Thoracic aorta (tissue), 2 donors: ENCODE measurements at places on chromosomes 5 and 9. TPM values are rescaled to one million over a fixed set of nuclear protein-coding genes. Genes with fewer than 3 reads are reported as not detected.

Gene LRRC19
- total RNA-seq, result not detected

Gene IL9
- total RNA-seq, result not detected

Gene AK8
- 0.42 TPM for total RNA-seq

DNA sequence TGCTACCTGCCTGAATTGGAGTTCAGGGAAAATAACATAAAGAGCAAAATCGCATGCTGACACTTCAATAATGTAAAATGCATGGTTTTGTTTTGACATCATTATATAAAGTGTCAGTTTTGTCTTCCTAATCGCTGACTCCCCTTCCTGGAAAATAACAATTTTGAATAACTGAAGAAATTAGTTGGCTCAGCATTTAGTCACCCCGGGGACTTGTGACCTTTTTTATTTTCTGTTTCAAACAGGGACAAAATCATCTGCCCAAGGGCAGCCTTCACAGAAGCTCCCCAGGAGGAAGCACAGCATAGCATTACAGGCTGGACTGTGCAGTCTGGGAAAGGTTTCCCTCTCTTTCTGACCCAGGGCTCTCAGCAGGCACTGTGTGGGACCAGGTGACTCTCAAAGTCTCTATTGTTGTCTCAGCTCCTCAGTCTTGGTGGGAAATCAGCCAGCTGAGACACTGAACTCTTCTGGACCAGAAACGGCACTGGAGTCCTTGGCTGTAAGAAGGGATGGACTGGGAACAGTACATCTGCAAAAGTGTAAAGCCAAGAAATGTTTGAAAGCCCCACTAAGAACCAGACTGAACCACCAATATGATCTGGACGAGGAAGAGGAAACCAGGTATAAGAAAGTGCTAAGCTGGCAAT is 671.3 kb upstream of the KLF4 start:
- H3K4me1 ChIP-seq, result peaks cover under 1% of the 10 kb centered on the region
- H3K36me3 ChIP-seq, result no peaks in the 10 kb centered on the region
- DNase-seq, result no peak
- H3K4me3 ChIP-seq, result no peak overlapping the region
- no peak overlapping the region for H3K27ac ChIP-seq

DNA sequence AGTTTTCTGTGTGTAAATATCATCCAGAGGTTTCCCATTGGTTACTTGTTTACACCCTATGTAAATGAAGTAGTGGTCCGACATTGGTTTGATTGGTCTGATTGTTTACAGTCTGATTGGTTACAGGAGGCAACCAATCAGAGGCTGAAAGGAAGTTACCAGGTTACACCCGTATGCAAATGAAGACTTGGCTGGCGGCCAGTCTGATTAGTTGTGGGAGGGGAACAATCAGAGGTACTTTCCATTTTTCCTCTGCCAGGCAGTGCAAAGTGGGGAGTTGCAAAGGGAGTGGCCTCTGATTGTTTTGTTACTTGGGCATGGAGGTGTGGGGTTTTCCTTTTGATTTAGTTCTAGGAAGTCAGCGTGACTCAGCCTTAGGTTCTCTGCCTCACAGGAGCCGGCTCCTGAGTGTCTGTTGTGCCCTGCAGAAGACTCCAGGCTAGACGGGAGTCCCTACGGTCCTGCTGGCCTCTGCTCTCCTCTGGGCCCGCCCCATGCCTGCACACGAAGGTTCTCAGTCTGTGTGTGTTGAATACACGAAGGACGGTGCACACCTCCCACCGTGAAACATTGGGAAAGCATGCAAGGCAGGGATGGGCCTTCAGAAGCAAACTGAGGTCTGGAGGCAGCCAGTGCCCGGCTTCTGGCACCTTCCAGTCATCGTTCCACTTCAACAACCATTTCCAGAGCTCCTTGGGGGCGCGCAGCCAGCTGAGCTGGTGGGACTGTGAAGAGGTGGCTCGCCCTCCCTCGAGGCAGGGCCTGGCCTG is 42.9 kb downstream of the OLFM1 start:
- DNase-seq, result no peak
- no peak overlapping the region for H3K4me3 ChIP-seq
- H3K36me3 ChIP-seq, result no peaks in the 10 kb centered on the region
- H3K27me3 ChIP-seq, result no peaks in the 10 kb centered on the region
- H3K4me1 ChIP-seq, result no peaks in the 10 kb centered on the region

- no peaks in the 10 kb centered on the region for H3K36me3 ChIP-seq
- DNase-seq, result no peak
- H3K27ac ChIP-seq, result no peak overlapping the region
- no peak overlapping the region for H3K4me3 ChIP-seq
- peaks cover 16% of the 10 kb centered on the region for H3K4me1 ChIP-seq
- H3K27me3 ChIP-seq, result no peaks in the 10 kb centered on the region
Measured at GRCh38 chr9:95605816-95606488, 89.2 kb upstream of the PTCH1 start.

GRCh38 chr5:5135957-5136676 is 4.0 kb upstream of the ADAMTS16 start:
- no peak overlapping the region for H3K27ac ChIP-seq
- H3K4me3 ChIP-seq, result no peak overlapping the region
- peaks cover 18% of the 10 kb centered on the region for H3K4me1 ChIP-seq
- H3K36me3 ChIP-seq, result no peaks in the 10 kb centered on the region
- H3K27me3 ChIP-seq, result peaks cover 8% of the 10 kb centered on the region

- H3K4me1 ChIP-seq, result no peaks in the 10 kb centered on the region
- no peaks in the 10 kb centered on the region for H3K27me3 ChIP-seq
- no peaks in the 10 kb centered on the region for H3K36me3 ChIP-seq
Measured at GRCh38 chr5:43305948-43306565, 7.2 kb downstream of the HMGCS1 start.

GRCh38 chr5:10257870-10258269 is 7.8 kb downstream of the CCT5 start:
- peaks cover 52% of the 10 kb centered on the region for H3K36me3 ChIP-seq
- H3K4me3 ChIP-seq, result no peak overlapping the region
- H3K27me3 ChIP-seq, result no peaks in the 10 kb centered on the region
- H3K27ac ChIP-seq, result no peak overlapping the region
- DNase-seq, result no peak

DNA sequence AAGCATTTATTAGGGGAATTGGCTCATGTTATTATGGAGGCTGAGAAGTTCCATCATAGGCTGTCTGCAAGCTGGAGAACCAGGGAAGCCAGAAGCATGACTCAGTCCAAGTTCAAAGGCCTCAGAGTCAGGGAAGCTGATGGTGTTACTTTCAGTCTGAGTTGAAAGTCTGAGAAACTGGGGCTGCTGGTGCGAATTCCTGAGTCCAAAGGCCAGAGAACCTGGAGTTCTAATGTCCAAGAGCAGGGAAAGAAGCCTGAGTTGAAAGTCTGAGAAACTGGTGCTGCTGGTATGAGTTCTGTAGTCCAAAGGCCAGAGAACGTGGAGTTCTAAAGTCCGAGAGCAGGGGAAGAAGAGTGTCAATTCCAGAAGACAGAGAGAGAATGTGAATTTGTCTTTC is 641.1 kb downstream of the ISL1 start:
- H3K27ac ChIP-seq, result no peak overlapping the region
- H3K36me3 ChIP-seq, result no peaks in the 10 kb centered on the region
- no peak overlapping the region for H3K4me3 ChIP-seq
- no peak for DNase-seq

DNA sequence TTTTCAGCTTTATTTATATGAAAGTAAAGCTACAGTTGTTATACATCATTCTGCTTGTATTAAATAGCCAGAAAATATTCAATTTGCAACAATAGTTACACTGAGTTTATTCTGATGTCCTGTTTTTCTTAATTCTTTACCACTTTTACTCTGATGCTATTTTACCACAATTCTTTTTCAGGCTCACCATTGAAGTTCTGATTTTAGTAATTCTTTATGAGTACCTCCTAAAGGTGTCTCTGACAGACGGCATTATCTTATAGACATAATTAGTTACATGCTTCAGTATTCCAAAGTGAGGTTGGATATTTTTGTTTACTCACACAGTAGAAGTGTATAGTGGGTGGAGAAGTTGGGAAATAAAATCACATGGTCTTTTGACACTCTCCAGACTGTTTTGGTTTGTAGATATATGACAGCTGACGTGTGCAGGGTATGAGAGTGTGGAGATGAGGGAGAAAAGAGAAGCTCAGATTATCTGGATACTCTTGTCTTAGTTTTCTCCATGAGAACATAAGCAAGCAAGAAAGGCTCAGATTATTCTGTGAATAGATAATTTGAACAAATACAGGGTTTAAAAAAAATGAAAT is 97.4 kb downstream of the FBXO4 start:
- no peaks in the 10 kb centered on the region for H3K36me3 ChIP-seq
- DNase-seq, result no peak
- H3K27ac ChIP-seq, result no peak overlapping the region
- no peaks in the 10 kb centered on the region for H3K4me1 ChIP-seq

DNA sequence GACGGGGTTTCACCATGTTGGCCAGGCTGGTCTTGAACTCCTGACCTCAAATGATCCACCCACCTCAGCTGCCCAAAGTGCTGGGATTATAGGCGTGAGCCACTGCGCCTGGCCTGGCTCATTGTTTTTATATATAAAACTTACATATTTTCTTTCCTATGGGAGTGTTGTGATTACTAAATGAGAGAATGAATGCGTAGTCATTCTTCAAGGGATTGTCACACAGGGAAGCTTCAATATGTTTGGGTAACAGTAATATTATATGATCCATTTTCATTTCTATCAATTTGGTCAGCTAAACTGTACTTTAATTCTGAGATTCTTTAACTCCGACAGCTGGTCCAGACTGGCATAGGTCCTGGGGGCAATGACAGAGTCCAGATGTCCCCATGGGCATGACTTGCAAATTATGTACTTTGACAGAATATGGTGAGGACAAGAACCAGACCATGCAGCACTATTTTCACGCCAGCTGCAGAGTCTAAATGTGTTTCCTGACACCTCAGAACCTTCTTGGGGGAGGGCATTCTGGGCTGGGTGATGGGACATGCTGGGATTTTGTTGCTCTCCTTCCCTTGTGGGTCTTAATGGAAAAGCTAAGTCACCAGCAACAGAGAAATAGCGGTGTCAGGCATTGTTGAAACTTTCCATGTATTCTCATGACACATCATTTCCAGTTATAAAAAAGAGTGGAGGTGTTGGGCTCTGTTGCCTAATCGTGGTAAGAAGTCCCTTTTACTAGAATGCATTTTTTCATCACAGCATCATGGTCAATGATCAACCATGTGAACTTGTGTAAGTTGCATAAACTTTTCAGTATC is 40.9 kb upstream of the TNC start:
- no peak overlapping the region for H3K4me3 ChIP-seq
- H3K27ac ChIP-seq, result peak overlapping the region; percentile 91
- H3K36me3 ChIP-seq, result no peaks in the 10 kb centered on the region
- peaks cover 18% of the 10 kb centered on the region for H3K4me1 ChIP-seq

DNA sequence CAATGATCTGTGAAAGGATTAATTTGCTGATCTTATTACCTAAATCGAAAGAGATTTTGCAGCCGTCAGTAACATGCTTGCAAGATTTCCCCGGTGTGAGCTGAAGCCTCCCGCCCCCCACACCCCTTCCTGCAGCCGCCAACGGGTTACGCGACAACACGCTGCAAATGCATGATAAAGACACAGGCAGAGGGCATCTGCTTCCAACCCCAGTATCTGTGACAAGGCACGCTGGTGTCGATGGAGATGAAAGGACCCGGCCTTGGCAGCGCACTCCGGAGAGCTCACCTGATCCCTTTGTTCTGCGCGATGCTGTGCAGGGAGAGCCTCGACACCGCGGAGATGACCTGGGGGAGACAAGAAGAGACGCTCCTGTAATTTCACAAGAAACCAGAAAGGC is 122.9 kb upstream of the SARDH start:
- H3K4me1 ChIP-seq, result peaks cover 2% of the 10 kb centered on the region
- H3K27me3 ChIP-seq, result no peaks in the 10 kb centered on the region
- no peak for DNase-seq
- H3K27ac ChIP-seq, result no peak overlapping the region
- H3K4me3 ChIP-seq, result no peak overlapping the region
- H3K36me3 ChIP-seq, result no peaks in the 10 kb centered on the region

DNA sequence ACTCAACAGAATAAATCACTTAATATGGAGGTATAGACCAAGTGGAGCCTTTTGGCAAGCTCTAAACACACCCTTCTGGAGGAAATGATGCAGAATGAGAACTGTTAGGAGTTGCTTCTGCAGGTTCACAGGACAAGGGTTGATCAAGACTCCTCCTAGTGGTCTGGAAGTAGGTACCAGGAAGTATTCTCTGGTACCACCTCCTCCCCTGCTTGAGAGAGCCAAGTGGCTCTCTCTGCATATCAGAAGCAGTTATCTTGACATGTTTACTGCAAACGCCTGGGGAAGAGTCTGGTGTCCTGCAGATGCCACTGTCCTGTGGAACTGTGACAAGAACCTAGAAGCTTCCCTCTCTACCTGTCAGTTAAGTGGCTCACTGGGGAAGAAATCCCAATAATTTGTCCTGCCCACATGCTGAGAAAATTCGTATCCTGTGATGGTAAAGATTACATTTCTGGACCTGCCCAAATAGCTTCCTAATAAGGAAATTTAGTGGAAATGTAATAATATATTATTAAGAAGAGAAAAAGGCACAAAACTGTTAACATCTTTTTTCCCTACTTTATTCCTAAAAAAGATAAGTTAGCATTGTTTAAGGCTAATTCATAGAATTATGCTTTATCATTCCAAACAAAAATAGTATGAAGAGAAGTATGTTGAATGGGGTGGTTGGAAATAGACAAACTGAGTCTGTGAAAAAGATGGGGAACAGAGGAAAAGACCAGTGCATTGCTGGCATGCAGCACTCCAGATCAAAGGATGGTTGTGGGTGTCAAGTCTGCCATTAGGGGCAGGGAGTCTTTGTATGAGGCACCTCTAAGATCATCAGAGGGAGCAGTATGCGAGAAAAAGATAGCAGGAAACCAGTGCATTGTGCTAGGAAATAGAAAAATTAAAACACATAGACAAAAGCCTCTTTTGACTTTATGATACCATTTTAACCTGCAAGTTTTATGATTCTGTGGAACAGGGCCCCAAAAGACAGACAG is 118.8 kb downstream of the CDC42SE2 start:
- H3K4me3 ChIP-seq, result no peak overlapping the region
- no peak for DNase-seq
- no peaks in the 10 kb centered on the region for H3K27me3 ChIP-seq

GRCh38 chr9:20930836-20931235 is 100.6 kb downstream of the HACD4 start:
- no peak overlapping the region for H3K27ac ChIP-seq
- H3K27me3 ChIP-seq, result no peaks in the 10 kb centered on the region
- no peak for DNase-seq
- no peaks in the 10 kb centered on the region for H3K36me3 ChIP-seq
- no peaks in the 10 kb centered on the region for H3K4me1 ChIP-seq
- H3K4me3 ChIP-seq, result no peak overlapping the region

DNA sequence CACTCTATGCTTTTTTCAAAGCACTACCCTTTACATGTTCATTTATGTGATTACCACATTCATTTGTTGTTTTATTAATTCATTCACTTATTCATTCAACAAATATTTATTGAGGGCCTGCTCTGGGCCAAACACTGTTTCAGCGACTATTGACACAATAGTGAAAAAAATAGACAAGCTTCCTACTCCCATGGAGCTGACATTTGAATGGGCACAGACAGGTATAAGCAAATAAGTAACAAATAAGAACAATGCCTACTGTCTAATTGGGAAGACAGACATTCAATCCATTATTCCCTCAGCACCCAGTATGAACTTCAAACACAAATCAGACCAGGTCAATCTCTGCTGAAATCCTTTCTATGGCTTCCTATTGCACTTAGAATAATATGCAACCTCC is 156.9 kb upstream of the NR3C1 start:
- no peaks in the 10 kb centered on the region for H3K27me3 ChIP-seq
- no peak for DNase-seq
- no peak overlapping the region for H3K4me3 ChIP-seq
- no peaks in the 10 kb centered on the region for H3K36me3 ChIP-seq
- H3K27ac ChIP-seq, result no peak overlapping the region

GRCh38 chr9:78601957-78602565 is 305.1 kb downstream of the PSAT1 start:
- no peaks in the 10 kb centered on the region for H3K36me3 ChIP-seq
- no peaks in the 10 kb centered on the region for H3K27me3 ChIP-seq
- no peak overlapping the region for H3K4me3 ChIP-seq
- no peak for DNase-seq
- H3K4me1 ChIP-seq, result no peaks in the 10 kb centered on the region
